Psoas muscle (tissue), 8 donors: ENCODE measurements at places on chromosomes 5 and 9. TPM values are rescaled to one million over a fixed set of nuclear protein-coding genes. Genes with fewer than 3 reads are reported as not detected.

- no peak for DNase-seq
Observed at GRCh38 chr5:140548791-140549190, 1.3 kb downstream of the EIF4EBP3 start.

- no peak for DNase-seq
Observed at GRCh38 chr5:102666164-102666946, 88.8 kb upstream of the PAM start.

- DNase-seq: no peak
Observed at GRCh38 chr9:69400470-69400869, 75.5 kb downstream of the ENTREP1 start.

GRCh38 chr9:89670801-89671434 lies 66.1 kb downstream of the GADD45G start:
- DNase-seq: no peak

- DNase-seq: no peak
Observed at GRCh38 chr9:133842721-133843227, 104.6 kb upstream of the SARDH start.

Gene FOXD4L6
- total RNA-seq: not detected

- DNase-seq: peak; percentile 98
Observed at GRCh38 chr9:128947527-128948301, at the start of the genes DOLK and NUP188. Gene DOLK, minus strand, starts transcription at chr9:128947603. Its CDS starts 300 bp downstream, at chr9:128947303. Gene NUP188, plus strand, starts transcription at chr9:128947699. Its CDS starts 21 bp downstream, at chr9:128947720.

DNA sequence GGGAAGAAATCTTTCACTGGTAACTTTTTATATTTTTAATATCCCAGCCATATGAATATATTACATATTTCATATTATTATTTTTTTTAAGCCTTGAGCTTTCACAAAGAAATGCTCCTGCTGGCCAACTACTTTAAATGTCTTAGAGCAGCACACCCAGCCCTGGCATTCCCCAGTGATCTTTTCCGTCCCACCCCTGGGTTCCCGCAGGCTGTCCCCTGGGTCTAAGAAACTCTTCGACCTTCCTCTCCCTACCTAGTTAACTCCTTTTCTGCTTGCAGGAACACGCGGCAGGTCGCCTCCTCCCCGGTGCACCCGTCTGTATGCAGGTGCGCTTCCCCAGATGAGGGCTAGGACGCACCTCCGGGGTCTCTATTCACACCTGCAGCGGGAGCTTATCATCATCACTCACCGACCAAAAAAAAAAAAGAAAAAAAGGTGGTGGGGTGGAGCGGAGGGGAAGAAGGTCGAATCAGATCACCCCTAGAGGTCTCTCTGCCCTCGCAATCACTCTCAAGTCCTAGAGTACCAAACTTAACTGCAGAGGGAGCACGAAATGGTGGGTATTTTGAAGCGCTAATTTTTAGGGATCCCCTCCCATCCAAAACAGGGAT lies 696 bp downstream of the ZFP62 start:
- DNase-seq: no peak

- DNase-seq: no peak
Observed at GRCh38 chr5:151048526-151048925, 28.1 kb downstream of the GPX3 start.

Gene POLR3G
- 1.0 TPM for total RNA-seq

Gene DHFR
- total RNA-seq: 13.0 TPM

GRCh38 chr5:165309446-165309845 lies 1804.0 kb downstream of the MAT2B start:
- DNase-seq: no peak

Gene RAPGEF6
- total RNA-seq: 6.9 TPM

DNA sequence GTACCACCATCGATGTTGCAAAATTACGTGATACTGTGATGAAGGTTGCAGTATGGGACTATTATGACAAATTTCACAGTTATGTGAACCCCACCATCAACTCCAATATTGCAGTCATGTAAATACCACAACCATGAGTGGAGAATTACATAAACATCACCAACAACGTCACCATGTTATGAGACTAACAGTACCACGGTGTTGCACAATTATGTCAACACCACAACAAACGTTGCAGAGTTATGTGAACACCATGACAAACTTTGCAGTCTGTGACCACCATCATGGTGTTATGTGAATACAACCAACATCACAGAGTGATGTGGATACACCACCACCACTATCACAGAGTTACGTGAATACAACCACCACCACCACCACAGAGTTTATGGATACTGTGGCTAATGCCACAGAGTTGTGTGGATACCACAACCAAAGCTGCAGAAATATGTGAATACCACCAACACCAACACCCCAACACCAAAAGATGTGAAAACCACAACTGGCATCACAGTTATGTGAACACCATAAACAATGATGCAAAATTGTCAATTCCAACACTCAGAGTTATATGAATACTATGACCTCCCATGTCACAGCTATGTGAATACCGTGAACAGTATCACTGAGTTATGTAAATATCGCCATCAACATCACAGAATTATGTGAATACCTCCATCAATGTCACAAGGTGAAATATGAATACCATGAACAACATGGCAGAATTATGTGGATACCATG lies 62.4 kb downstream of the SHC3 start:
- DNase-seq: no peak

DNA sequence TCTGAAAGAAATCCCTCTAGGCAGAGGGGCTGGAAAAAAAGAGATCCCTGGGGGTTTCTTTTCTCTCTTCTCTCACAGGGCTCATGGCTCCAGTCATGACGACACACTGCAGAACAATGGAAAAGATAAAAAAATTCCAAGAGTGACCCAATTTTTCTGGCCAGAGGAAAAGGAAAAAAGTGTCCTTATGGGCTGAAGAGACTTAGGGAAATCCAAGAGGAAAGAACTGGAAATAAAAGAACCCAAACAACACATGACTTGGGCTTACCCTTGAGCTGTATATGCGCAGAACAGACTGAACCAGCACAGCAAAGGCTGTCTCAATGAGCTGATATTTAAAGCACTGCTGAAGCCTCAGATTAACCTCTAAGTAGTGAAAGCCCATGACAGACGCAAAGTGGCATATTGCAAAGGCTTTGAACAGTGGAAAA lies 102.4 kb downstream of the SMIM23 start:
- no peak for DNase-seq

Gene SPINK13
- not detected for total RNA-seq

- no peak for DNase-seq
Observed at GRCh38 chr9:124411514-124412227, 3.6 kb downstream of the PSMB7 start.

DNA sequence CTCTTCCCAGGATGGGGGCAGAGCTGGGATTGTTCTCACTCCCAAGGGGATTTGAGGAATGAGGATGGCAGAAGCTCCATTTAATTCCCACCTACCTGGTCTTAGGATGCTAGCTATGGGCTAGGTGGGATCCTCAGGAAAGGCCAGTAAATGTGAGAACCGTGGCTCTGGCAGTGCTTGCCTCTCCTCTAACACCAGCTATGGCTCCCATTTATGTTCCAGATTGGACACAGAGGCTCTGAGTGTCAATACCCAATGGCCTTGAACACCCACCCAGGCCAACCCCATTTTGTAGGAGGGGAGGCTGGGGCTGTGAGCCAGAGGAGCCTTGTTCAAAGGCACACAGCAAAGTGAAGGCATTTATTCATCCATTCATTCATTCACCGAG lies 10.2 kb upstream of the DAB2IP start:
- DNase-seq: no peak

DNA sequence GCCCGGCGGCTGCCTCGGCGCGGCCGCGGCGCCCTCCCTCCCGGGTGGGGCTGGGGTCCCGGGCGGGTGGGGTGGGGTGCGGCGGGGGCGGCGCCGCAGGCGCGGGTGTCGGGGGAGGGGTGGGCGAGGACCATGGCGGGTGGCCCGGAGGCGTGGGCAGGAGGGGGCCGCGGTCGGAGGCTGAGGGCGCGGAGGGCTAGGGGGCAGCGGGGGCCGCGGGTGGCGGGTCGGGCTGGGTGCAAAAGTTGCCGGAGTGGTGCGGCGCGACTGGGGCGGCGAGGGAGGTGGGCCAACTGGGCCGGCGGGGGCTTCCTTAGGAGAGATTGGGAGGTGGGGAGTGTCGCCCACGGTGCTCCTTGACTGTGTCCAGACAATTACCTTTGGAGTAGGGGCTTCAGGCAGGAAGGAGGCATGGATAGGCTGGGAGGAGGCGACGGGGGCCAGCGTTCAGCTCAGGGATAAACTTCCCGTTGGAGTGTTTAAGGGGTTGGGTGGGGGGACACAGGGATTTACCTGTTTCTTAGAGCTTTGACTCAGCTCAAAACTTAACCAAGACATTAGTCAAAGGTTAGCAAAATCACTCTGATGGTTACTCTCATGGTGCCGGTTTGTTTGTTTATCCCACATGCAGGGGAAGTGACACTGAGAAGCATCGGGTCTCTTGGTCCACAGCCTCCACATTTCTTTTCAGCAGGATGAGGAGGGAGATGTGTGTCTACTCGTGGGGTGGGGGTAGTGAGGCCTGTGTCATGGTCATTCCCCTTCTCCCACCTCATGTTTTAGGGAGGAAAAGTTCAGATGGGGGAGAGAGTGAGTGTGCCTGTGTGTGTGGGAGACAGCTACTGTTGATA lies 859 bp downstream of the CSNK1G3 start:
- DNase-seq: peak; percentile 60

Gene FAM174A
- total RNA-seq: 30.6 TPM

DNA sequence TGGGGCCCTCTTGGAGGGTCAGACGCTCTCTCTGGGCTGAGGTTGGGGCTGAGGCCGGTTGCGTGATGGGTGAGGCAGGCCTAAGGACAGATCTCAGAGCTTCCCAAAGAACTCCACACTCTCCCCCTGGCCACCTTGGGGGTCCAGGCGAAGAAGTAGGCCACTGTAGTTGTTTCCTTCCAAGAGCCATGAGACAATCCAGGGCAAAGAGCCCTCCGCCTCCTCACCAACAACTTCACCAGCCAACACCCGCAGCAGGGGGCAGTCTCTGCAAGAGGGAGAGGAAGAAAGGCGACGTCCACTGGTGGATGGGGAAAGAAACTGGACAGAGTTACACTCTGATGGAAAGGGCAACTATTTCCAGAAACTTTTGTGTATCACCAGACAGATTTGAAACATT lies 10.7 kb downstream of the SLC35A4 start:
- peak; percentile 75 for DNase-seq

DNA sequence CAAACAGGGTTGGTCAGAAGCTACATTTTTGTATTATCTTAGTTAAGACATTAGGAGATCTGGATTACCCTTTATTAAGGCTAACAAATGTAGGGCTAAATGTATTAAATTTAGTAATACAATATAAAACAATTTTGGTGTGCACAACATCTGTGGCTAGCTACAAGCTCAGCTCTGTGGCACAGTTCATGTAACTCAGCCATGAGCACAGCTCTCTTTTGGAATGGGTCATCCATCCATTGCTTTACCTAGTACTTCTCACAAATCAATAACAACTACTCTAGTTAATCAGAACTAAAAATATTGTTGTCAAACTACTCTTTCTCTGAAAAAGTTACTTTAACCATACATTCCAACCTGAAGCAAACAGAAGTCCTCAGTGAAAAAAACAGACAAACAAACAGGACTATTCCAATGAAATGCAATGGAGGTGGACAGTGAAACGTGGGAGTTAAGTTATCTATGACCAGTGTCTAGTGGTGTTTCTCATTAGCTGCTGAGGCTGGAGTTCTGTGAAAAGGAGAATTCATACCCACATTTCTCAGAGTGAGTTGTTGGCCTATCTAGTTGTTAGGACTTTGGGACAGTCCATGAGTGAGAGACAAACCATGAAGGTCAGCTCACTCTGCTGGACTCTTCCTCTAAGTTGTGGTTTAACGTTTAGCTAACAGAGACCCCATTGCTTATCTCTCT lies 55.1 kb downstream of the PIP5K1B start:
- DNase-seq: no peak

- DNase-seq: no peak
Observed at GRCh38 chr9:76528056-76528455, 69.1 kb downstream of the GCNT1 start.

GRCh38 chr5:140673187-140673976 lies at the start of gene DND1:
Gene DND1, minus strand, starts transcription at chr5:140673576. Its CDS starts 34 bp downstream, at chr5:140673542.
- no peak for DNase-seq

GRCh38 chr5:7478459-7478858 lies 82.5 kb downstream of the ADCY2 start:
- DNase-seq: no peak

DNA sequence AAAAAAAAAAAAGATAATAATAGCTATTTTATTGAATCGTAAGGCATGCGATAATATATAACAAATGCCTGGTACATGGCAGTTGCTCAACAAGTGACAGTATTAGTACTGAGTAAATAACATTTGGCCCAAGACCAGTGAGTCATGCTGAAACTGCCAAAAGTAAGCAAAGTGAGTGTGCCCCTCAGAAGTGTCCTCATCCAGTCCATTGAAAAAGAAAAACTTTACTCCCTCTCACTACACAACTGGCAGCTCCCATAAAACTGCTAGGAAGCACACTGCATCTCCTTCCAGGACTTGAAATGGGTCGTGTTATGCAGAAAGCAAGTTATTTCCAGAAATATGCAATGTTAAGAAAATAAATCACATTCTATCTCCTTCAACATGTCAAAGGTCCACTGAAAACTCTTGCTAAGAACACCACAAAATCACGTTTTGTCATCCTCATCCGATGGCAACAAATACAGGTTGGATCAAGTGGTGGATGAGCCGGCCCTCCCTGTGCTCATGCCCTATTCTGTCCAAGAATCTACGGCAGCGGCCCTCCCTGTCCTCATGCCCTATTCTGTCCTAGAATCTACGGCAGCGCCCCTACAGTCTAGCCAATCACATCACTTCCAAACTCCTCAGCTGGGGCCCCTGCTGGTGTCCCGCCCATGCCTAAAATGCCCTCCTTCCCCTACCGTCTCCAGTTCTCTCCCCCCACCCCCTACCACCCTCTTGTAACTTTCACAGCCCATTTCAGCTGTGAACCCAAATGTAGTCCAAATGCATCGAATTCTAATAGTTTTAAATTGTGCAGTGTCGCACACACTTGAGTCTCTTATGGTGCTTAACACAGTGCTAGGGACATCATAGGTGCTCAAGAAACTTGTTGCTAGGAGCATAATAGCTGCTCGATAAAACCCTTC lies 12.5 kb downstream of the PTCH1 start:
- DNase-seq: no peak

DNA sequence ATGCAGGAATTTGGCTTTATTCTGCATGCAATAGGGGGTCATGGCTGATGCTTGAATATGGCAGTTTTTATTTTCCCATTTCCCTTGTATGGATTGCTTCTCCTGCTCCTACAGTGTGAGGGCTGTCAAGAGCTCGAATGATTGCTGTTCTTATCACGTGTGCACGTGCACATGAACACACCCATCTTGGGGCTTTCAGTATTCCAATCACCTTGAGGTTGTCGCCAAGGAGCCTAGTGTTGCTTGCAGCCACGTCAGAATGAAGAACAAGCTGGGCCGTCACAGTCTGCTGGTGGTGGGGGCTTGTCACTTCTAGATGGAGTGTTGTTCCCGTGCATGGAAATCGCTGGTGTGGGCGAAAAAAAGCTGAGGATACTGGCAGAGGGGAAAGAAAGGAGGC lies 219.4 kb upstream of the GLRA1 start:
- no peak for DNase-seq
